Amygdala (tissue), 56 donors: ENCODE measurements at places on chromosomes 1 and 21.

GRCh38 chr1:202189001-202189790, 4.4 kb upstream of the LGR6 start:
- peak; percentile 30 for DNase-seq

DNA sequence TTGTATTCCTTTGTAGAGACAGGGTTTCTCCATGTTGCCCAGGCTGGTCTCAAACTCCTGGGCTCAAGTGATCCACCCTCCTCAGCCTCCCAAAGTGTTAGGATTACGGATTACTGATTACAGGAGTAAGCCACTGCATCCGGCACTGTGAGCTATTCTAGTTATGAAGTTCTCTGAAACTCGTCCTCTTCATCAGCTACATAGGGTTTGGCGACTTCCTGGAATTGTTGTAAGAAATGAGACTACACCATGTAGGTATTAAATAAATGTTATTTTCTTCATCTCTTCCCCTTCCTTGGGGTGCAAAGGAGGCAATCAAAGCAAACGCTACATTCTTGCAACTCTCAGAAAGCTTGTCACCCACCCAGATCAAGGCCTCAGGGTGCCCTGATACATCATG, 131.2 kb upstream of the TIAM1 start:
- DNase-seq, result no peak

GRCh38 chr1:201535046-201535918, 3.6 kb upstream of the NAV1 start:
- DNase-seq, result no peak

GRCh38 chr1:101408212-101409042, 171.6 kb downstream of the S1PR1 start:
- no peak for DNase-seq

GRCh38 chr1:91527266-91527765, 26.7 kb downstream of the CDC7 start:
- DNase-seq, result no peak

DNA sequence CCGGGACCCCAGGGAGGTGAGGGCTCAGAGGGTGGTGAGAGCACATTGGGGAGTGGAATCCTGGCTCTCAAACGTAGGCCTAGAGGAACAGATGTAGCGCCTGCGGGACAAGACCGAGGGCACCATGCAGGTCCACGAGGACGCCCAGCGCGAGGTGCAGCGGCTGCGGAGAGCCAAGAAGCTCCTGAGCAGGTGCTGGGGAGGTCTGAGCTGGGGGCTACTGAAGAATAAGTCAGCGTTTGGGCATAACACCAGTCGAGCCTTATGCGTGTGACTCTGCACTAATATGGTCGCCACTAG, 2.6 kb upstream of the NBPF3 start:
- no peak for DNase-seq

DNA sequence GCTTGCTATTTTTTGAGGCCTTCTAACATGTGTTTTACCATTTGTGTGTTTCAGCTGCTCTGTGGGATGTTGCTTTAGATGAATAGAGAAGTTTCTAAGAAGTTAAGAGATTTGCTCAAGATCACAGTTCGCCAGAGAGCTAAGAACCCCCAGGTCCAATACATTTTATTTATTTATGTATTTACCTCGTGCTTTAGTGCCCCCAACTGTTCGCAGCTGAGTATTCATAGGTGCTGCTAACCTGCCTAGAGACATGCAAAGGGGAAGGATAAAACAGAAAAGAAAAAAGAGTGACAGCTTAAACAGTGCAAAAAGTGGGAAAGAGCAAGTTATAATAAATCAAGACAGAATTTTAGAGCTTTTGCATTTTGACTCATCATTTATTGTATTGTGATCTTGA, 31.1 kb downstream of the NFYC start:
- DNase-seq, result no peak

DNA sequence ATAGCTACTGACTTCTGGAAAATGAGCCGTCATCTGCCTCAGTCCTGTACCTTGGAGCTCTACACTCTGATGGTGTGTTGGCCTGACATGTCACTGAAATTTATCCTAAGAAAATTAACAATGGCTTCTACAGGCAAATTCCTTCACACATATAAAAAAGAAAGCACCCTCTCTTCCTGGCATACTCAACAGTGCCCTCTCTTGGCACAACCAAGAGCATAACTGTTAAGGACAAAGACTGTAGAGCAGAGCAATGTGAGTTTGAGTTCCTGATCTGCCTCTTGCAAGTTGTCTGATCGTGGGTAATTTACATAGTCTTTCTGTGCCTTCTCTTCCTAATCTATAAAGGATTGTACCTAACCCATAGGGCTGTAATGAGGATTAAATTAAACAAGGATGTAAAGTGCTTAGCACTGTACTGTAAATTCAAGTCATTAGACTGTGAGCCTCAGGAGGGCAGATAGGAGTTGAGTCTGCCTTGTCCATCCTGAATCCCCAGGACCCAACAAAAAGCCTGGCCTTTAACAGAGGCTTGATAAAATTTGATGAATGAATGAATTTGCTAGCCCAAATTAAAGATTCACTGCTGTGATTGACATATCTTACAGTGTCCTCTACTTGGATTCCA, 83.5 kb downstream of the SYF2 start:
- no peak for DNase-seq

DNA sequence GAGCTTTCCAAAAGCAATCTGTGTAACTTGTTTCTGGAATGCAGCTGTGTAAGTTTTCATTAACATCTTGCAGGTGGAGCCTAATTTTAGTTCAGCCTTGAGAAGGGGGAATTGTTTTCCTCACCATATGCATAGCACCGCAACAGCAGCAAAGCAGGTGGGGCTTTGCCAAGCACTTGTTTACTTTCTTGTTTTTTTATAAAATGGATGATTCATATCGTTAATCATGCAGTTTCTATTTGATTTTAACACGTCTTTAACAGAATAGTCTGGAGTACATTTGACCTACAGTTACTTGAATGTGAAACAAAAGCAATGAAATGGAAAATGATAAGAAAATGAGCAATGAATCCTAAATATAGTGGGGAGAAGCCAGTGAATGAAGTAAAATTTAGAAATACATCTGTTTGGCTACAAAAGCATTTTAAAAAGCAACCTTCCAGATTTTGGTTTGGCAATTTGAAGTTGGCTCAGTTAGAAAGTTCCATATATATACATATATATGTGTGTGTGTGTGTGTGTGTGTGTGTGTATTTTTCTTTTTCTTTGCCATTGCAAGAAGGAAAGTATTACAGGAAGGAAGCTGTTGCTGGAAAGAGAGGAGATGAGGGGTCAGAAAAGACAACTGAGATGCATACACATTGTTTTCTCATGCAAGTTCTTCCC, 119.0 kb upstream of the ADGRL2 start:
- no peak for DNase-seq

- no peak for DNase-seq
Measured at GRCh38 chr1:82269431-82269830, 468.7 kb downstream of the ADGRL2 start.

DNA sequence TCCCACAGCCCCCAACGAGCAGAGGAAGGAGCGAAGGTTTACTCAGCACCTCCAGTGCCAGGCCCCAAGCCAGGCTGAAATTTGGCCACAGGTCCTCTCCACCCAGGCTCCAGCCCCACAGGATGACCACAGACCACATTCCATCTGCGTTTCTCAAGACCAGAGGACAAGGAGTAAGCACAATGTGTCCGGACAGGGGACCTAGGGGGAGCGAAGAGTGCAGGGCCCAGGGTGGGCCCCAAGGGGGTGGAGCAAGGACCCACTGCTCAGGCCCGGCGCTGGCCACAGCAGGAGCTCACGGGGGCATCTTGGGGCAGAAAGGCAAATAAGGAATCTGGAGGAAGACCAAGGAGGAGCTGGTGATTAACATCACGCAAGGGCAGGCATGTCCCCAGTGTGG, 100.5 kb downstream of the NPHP4 start:
- DNase-seq, result no peak

- no peak for DNase-seq
Measured at GRCh38 chr1:180935326-180936109, 22.8 kb downstream of the KIAA1614 start.

DNA sequence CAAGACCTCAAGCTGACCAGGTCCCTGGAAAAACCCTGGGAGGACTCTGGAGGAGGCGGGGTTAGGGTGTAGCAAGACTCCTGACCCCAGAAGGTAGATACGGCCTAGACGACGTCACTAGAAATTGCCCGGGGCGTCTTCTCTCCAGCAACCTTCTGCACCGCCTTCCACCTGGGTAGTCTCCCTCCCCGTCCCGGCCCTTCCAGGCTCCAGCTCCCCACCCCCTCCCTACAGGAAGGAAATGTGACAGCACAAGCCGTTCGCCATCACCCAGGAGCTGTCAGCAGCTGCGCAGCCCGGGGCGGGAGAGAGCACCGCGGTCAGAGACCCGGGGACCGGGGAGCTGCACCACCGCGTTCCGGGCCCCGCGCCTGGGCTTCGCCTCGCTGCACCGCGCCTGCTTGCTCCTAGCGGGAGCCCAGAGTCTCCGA, 20.0 kb downstream of the SERTAD4 start:
- no peak for DNase-seq

DNA sequence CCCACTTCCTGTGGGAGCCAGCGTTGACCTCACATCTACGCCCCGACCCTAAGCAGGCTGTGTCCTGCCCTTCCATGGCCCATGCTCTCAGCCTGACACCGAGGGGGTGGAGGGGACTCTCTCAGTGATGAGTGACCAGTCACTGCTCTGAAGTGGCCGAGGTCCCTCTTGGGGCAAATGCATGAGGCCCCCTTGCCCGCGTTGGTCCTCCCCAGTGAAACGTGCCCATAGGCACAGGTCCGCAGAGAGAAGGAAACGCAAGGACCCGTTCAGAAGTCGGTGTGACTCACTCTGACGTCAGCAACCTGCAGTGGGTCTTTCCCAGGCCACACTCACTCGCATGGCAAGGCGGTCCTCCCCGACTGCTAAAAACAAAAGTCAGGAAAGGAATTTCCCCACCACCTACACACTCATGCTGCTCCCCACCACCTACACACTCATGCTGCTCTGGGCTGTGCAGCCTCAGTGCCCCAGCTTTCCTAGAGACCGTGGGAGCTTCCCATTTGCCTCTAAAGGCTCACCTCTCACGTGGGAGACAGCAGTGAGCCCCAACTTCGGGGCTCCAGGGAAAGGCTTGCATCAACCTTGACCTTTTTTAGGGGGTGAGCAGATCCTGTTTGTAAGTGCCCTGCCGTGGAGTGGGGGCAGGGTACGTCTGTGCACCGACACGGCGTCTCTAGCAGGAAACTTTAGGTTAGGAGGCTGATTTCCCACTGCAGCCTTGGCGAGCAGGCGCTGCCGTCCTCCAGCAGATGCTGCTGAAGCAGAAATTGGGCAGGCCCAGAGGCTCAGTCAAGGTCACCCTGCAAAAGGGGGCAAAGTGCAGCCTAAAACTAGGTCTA, 11.4 kb downstream of the UBASH3A start:
- no peak for DNase-seq
